A673 (cell line): ENCODE measurements at places on chromosomes 2 and 18.

DNA sequence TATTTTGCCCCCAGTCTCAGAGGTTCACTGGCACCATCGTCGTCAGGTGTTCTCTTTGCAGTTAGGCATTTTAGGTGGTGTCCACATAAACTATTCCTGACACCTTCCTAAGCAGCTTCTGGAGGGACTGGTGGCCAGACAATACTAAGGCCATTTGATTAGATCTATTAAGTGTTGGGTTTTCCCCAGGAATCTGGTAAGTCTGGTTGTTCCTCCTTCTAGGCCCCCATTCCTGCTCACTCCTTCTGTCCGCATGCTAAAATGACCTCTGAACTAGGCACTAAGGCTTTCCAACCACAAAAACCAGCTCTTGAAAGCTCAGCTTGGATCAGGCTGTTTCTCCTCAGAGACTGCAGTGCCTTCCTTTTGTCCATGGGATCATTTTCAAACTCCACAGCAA, 100.7 kb downstream of the MGAT5 start:
- DNase-seq = no peak

- DNase-seq = peak; percentile 8
These were observed 72.7 kb downstream of the SPIRE1 start for GRCh38 chr18:12585218-12585617.

GRCh38 chr18:8661754-8662559, 43.4 kb upstream of the MTCL1 start:
- DNase-seq = peak; percentile 23

DNA sequence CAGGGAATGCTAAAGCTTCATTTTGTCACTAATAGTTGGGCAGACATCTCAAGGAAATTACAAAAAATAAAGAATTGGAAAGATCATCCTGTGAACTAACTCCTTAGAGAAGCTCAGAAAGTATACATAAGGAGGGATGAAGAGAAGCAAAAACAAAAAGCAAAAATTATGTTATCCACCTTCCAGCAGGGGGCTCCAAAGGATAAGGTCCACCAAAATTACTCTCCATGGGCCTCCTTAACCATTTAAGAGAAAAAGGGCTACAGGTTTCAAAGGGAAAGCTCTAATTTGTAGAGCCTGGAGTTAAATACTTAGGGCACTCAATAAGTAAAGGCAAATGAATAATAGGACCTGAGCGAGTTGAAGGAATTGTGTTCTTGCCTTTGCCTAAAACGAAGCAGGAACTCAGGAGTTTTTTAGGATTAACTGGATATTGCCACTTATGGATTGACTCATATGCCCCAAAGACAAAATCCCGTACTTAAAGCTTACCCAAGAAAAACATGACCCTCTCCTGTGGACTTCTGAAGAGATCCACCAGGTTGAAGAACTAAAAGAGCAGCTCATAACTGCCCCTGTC, 1167.9 kb downstream of the DSC3 start:
- DNase-seq = peak; percentile 64

GRCh38 chr18:59308938-59309260, 9.6 kb downstream of the CPLX4 start:
- DNase-seq = no peak

- DNase-seq = no peak
These were observed 3.5 kb upstream of the NEURL3 start for GRCh38 chr2:96508521-96509113.

DNA sequence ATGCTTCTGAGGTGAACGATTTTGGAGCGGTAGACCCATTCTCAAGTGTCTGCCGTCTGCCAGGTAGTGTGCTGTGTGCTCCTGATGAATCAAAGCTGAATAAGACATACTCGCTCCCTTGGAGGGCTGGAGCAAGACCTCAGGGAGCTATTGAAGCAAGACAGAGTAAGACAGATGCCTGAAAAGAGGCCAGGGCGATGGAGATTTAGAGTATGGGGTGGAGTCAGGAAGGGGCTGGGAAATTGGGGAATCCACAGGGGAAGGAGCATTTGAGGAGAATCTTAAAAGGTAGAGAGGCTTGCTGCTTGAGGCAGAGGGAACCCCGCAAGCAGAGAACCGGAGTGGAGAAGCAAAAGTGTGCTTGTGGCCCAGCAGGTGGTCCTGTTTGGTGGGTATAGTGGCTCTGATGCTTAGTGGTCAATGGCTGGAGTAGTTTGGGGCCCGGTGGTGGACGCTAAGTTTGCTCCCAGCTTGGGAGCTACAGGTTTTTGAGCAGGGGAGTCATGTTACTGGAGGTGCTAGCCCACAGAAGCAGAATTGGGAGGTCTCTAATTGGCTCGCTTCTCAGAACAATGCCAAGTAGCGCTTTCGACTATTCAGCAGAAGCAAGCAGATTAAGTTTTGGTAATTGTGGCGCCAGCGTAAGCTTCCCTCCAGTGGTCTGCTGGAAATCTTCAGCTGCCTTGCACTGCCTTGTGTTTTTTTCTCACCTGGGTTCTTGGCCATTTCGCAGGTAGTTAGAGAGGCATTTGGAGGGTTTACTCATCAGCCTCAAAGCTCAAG, 2.0 kb downstream of the CNNM4 start:
- peak; percentile 70 for DNase-seq

DNA sequence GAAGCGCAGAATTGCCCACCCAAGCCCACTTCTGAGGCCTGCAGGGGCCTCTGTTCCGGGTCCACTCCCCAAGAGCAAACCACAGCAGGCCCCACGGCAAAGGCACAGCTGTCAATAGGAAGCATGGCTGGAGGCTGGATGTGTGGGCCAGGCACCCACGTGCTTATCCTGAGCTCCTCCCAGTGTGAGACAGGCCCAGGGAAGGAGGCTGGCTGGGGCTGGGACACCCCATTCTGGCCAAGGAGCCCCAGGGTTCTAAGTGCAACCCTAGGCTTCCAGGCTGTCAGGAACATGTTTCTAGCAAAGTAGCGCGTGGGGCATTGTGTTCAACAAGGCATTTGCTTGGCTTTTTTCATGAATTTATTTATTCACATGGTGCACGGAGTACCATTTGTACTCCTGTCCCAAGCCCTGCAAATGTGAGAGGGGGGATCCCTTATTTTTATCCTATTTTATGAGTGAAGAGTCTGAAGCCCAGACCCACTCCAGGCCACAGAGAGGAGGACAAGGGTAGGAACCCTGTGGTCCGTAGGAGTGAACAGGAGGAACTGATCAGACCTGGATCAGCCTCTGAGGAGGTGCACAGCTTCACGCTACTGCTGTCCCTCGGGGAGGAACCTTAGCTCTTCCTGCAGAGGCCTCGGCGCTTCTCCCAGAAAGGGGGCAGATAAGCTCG, 6.1 kb upstream of the RAB17 start:
- no peak for DNase-seq

DNA sequence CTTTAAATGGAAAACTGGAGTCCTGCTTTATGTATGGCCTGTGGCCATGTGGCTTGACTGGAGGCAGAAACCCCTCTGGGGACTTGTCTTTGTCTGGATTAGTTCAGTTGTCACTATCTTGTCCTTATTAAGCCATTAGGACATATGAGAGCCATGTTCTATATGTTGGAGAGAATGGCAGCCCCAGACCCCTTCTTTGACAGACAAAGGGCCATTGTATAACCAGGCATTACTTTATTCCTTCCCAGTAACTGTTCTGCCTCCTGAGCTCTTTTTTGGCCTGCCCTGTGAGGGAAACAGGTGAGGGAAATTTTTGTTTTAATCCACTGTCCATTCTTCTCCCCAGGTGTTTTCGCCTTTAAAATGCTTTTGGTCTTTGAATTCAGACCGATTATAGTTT, 43.3 kb downstream of the FSHR start:
- DNase-seq = no peak

DNA sequence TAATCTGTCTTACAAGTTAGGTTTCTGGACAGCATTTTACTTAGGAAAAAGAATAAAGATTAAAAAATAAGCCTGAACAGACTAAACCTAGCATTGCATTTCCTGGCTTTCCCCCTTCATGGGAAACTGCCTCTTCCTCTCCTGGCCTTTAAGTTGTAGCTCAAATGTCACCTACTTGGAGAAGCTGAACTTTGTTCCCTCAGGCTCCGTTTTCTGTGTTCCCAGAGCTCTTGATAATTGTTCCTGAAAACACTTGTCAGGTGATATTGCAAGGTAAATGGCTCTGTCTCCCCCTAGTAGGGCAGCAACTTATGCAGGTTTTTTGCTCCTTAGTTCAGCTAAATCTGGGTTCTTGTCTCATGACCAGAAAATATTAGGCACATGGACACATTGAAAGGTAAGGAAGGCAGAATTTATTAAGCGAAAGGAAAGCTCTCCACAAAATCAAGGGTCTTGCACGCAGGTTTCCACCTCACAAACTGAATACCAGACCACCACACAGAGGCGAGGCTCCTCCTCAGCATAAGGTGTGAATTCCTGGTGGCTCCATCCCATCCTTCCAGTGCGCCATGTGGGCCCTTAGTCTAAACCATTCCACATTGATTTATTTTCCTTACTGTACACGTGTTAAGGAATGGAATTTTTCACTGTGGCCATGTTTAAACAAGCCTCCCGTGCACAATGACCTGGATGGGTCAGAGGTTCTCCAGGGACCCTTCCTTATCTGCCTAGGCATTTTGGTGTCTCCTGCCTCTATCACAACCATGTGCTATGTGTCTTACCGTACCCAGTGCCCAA, 229.3 kb downstream of the HNMT start:
- DNase-seq = no peak

- no peak for DNase-seq
These were observed 11.2 kb upstream of the IKZF2 start for GRCh38 chr2:213162516-213163118.

GRCh38 chr18:6821356-6821755, 91.8 kb downstream of the ARHGAP28 start:
- DNase-seq = no peak

GRCh38 chr18:21853775-21854552, 113.4 kb downstream of the MIB1 start:
- DNase-seq = no peak

DNA sequence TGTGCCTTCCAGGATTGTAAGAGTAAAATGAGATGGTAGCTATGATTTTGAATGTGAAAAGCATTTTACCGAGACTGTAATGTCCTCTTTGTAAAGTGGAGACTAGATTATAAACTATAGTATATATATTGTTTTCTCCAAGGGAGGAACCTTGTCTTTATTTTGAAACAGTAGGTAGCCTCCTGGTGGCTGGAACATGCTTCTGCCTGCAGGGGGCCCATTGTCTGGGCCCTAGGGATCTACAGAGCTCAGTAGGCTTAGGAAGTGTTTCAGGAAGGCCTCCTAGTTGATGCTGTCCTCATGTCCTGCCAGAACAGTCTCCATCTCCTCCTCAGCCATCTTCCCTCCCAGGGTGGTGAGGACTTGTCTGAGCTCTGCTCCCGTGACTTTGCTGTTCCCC, 3.0 kb downstream of the PIKFYVE start:
- DNase-seq = peak; percentile 42

GRCh38 chr2:72933207-72933606, 15.9 kb downstream of the EMX1 start:
- no peak for DNase-seq

DNA sequence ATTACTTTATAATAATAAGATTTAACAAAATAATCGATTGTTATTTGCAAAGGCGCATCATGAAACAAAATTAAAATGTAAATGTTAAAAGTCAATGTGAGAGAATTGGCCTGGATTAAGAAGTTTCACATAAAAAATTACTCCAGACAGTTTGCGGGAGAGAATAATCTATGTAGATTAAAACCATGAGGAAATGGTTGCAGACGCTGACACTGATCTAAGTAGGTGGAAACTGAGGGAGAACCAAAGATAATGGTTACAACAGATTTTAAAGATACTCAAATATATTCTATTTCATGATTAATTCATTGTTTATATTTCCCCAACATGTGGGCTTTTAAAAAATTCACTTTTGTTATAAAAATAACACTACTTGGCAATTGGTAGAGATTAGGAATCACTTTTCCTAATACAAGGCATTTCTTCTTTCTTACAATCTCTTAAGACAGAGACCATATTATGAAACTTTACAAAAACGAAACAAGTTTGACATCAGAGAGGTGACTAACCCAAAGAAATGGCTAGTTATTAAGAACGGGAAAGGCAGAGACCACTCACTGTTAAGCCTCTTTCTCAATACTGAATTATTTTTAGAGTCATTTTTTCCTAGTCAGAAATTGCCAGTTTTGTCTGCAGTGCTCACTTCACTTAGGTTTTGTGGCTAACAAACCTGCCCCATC, 1.6 kb downstream of the KANSL1L start:
- peak; percentile 39 for DNase-seq

DNA sequence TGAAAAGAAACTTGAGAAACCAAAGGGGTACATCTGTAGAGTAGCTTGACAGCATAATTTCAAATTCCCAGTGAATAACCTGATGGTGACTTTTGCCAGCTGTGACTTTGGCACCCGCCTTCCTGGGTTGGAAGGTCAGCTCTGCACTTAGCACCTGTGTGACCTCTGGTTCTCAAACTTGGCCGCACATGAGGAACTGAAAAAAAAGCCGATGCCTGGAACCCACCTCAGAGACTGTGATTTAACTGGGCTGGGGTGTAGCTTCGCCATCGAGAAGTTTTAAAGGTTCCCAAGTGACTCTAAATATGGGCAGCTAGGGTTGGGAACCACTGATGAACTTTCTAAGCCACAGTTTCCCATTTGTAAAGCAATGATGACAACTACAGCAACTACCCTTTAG, 6.5 kb downstream of the EFEMP1 start:
- no peak for DNase-seq

DNA sequence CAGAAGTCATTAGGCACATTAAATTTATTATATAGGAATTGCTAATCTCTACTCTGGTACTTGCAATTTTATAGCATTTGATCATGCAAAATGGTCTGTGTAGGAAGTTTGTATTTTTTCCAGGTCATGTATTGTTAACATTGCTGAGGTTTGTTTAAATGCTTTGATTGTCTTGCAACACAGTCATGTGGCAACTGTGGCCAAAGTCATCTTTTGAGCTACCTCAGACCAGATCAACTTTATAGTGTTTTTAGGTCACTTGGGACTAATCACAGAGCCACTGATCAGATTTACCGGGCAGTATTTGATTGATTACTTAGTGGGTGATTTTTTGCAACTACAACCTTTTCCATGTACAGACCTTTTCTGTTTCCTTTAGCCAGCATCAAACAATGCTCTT, 3.7 kb downstream of the SERPINB5 start:
- no peak for DNase-seq

GRCh38 chr2:165953306-165953654, 296 bp downstream of the TTC21B start:
- DNase-seq = no peak

GRCh38 chr2:47217277-47217676, 62.2 kb upstream of the STPG4 start:
- DNase-seq = no peak

DNA sequence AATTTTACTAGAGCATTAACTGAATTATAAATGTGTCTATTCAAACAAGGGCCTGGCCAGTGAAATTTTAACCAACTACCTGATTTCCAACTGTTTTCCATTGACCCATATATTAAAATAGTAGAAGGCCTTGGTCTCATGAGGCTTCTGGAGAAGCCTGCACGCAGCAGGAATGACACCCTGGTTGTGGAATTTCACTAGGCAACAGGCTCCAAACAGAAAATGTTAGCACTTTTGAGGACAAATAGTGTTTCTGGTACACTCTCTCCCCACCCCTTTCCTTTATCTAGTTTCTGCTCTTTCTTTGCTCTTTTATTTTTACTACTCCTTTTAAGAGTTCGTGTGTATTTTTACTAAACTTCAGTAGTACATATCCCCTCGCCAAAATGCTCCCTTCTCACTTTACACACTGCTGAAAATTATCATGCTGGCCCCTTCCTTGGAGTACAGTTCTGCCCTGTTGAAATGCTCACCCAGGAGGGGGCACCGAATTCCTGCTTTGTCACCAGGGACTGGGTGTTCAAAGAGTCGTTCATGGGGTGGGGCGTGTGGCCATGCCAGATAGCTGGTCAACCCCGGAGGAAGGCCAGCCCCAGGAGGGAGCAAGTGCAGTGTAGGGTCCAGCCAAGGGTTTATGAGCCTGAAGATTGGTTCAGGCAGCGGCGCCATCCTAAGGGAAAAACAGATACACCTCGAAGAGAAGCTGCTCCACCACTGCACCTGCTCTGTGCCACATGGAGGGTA, 22.1 kb upstream of the COL6A3 start:
- DNase-seq = no peak
